ELR (cell line): ENCODE measurements at places on chromosomes 5 and 9.

DNA sequence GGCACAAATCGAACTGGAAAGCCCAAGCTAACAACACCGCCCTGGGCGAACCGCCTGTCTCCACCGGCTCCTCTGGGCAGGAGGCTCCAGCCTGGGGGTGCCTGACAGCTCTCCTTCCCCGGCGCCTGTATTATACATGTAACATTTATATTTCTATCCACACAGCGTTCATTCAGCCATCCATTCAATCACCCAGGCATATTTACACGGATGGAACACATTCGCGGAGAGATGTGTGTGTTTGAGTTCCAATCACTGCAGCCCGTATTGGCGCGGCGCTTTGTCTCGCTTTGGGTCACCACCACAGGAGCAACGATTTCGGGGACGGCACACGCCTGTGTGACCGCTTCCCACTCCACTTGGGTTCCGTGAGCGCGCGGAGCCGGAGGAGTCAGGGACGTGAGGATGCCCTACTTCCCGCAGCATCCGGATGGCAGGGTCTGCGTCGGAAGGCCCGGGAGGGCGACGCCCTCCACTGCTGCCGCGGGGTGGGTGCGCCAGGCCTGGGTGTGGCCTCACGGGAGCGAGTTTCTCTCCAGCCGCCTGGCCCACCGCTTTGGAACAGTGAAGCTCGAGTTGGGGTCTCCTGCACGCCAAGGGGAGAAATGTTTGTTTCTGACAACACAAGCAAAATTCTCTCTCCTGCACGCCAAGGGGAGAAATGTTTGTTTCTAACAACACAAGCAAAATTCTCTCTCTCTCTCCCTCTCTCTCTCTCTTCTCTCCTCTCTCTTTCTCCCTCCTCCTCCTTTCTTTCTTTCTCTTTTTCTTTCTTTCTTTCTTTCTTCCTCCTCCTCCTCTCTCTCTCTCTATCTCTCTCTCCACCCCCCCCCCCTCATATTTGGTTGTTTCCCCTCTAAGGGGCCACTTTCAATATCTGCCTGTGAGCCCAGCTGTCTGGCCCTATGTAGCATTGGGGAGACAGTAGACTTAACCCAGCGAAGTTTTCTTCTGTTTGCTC, 1.1 kb upstream of the SV2C start:
- no peak for DNase-seq

DNA sequence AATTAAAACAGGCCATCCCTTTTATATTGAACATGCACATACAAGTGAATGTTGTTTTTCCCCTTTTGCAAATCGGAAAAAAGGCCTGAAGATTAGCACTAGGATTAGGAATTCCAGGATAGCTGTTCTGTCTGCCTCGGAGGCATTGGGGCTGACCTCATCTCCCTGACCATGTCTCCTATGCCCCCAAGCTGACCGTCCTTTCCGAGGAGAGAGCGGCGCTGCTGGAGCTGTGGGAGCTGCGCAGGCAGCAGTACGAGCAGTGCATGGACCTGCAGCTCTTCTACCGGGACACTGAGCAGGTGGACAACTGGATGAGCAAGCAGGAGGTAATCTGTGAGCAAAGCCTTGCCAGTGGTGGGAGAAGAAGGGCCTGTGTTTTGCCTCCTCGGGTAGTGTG, 28.3 kb downstream of the SPTAN1 start:
- no peak for DNase-seq

GRCh38 chr9:97571664-97572063, 61.5 kb downstream of the TSTD2 start:
- no peak for DNase-seq

GRCh38 chr5:1013238-1013947, 4.8 kb downstream of the NKD2 start:
- no peak for DNase-seq

DNA sequence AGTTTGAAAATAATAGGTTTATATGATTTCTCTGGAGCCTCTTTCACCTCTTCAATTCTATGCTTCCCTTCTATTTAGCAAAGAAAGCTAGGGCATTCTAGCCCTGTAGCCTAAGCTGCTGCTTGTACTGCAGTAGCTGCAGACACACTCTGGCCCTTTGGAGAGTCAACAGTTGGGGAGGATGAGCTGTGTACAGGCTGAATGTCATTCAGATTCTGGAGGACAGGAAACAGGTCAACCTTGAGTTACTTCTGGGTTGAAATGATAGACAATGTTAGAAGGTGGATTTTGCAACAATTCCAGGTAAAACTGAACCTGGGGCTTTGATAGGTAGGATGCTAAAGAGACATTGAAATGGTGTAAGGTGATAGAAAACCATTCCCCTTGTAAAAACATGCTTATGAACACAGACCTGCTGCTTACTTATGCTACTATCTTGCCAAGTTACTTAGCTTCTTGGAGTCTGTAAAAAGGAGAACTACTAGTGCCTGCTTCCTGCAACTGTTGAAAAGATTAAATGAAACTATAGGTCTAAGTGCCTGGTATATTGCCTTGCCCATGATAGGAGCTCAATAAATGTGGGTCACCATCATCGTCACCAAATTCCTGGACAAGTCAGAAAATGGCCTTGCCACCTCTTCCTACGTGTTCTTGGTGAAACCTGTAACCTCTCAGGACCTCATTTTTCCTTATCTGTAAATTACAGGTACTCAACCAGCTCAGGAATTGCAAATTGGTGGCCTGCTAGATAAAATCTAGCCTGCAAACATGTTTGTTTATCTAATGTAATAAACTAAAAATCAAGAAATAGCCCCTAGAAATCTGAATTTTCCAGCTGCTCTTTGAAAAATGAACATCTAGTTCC, 83.7 kb downstream of the GALNT10 start:
- DNase-seq: no peak

- no peak for DNase-seq
Measured at GRCh38 chr5:120690621-120691407, 226.7 kb downstream of the PRR16 start.

- no peak for DNase-seq
Measured at GRCh38 chr9:33125871-33126823, 41.0 kb downstream of the B4GALT1 start.

GRCh38 chr5:180456792-180457191, 37.4 kb upstream of the CNOT6 start:
- DNase-seq: no peak

GRCh38 chr5:61965069-61965468, 340.9 kb upstream of the KIF2A start:
- no peak for DNase-seq

- no peak for DNase-seq
Measured at GRCh38 chr5:131766689-131767088, 30.1 kb downstream of the FNIP1 start.

DNA sequence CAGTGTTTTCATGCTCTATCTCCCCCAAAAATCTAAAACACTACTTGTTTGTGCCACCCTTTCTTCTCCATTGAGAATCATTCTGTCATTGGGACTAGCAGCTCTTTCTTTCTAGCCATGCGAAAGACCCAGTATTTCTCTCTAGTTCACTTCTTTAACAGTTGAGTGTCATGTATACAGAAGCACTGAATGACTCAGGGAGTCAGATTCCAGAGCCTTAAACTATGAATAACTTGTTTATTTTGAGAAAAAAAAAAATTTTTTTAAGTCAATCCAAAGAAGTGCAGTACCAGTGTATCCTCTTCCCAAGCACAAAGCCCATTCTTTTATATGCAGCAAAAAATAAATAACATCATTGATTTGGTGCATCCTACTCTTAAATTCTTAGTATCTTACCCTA, 415.4 kb upstream of the GRAMD2B start:
- no peak for DNase-seq

- DNase-seq: no peak
Measured at GRCh38 chr9:3511551-3511950, 14.2 kb downstream of the RFX3 start.

GRCh38 chr5:98214240-98215051, 559.0 kb upstream of the RGMB start:
- peak; percentile 49 for DNase-seq

- no peak for DNase-seq
Measured at GRCh38 chr5:79699763-79700400, 10.2 kb downstream of the CMYA5 start.

DNA sequence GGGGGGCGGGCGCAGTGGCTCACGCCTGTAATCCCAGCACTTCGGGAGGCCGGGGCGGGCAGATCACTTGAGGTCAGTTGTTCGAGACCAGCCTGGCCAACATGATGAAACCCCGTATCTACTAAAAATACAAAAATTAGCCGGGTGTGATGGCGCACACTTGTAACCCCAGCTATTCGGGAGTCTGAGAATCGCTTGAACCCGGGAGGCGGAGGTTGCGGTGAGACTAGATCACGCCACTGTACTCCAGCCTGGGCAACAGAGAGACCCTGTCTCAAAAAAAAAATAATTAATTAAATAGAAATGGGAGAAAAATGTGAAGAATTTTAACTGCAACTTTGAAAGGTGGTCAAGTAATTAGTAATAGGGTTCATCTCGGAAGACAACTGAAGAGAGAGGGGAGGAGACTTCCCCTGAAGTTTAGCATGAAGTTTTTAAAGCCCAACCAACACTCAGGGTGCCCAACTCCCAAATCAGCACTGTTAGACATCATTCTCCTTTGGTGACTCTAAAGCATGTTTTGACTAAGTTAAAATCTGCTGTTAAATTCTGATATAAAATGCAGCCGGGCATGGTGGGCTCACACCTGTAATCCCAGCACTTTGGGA, 1.4 kb upstream of the CSNK1A1 start:
- DNase-seq: no peak

DNA sequence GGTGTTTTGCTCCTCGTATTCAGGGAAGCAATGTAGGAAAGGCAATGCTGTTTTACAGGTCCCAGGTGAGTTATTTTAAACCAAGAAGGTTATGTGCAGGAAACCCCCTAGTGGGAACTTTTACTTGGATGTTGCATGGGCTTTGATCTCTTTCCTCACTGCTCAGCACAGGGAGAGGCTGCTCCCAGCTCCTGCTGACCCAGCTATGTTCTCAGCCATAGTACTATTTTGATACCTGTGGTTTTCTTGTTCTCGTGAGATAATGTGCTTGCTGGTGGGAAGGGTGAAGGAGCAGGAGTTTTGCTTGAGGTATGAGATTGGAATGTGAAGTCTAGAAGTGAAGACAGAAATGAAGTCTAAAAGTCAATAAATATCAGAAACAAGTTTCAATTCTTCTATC, 265.6 kb upstream of the FBXL7 start:
- DNase-seq: no peak

DNA sequence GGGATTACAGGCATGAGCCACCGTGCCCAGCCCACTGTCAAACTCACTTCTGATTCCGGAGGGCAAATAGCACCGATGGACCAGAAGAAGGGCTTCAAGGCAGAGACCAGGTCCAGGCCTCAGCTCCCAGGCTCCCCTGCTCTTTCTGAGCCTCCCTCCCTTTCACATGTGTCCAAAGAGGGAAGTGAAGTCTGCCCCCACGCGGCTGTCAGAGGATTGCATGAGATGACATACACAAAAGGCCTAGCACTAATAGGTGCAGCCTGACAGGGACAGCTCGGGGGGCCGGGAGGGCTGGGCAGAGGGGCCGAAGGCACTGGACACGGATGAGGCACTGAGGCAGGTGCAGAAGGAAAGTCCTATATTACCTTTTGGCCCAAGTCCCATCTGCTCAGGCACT, 16.1 kb downstream of the FBP1 start:
- peak; percentile 45 for DNase-seq

DNA sequence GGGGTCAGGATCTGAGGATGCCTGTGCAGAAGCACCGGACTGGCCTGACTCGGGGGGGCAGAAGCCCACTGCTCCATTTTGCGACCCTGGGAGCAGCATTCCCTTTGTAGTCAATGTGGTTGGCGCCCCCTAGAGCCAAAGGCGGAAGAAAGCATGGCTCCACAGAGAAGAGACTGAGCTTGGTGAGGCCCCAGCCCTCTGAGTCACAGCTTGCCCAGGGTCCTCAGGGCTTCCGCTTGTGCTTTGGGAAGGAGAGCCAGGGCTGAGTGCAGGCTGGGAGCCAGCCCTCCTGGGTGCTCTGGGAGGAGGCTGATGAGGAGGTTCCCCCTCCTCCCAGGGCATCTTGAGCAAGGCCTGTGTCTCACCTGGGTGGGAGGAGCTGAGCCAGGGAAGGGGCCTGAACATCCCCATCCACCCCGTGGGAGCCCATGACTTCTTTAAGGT, 5.5 kb upstream of the AQP3 start:
- DNase-seq: peak; percentile 94

- DNase-seq: no peak
Measured at GRCh38 chr5:93635991-93636390, 53.0 kb downstream of the NR2F1 start.

DNA sequence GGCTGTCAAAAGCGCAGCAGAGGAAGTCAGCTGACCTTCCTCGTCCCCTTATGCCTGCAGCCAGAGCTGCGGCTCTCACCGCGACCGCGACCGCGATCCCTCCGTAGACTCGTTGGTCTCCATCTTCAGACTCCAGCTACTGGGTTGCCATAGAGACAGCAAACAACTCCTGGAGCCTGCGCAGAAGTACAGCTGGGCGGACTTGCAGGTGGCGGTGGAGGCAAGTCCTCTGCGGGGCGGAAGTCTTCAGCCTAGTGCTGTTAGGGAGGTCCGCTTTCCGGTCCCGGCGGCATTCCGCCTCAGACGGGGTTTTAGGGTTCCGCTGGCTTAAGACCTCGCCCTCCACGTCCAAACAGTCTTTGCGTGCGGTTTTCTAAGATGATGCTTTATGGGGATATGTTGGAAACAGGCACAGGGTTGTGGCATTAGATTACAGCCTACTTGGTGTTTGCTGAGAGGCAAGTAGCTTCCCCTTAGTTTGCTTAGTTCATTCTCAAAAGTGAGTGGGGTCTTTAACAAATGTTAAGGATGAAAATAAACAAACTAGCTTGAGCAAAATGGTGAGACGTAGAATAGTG, at the start of gene SPAG8:
Gene SPAG8, minus strand, starts transcription at position 238 of the 578 bp plus-strand sequence. Its CDS starts 115 bp downstream, at position 123.
- DNase-seq: peak; percentile 98

- DNase-seq: no peak
Measured at GRCh38 chr9:85421641-85422040, 320.1 kb downstream of the AGTPBP1 start.

DNA sequence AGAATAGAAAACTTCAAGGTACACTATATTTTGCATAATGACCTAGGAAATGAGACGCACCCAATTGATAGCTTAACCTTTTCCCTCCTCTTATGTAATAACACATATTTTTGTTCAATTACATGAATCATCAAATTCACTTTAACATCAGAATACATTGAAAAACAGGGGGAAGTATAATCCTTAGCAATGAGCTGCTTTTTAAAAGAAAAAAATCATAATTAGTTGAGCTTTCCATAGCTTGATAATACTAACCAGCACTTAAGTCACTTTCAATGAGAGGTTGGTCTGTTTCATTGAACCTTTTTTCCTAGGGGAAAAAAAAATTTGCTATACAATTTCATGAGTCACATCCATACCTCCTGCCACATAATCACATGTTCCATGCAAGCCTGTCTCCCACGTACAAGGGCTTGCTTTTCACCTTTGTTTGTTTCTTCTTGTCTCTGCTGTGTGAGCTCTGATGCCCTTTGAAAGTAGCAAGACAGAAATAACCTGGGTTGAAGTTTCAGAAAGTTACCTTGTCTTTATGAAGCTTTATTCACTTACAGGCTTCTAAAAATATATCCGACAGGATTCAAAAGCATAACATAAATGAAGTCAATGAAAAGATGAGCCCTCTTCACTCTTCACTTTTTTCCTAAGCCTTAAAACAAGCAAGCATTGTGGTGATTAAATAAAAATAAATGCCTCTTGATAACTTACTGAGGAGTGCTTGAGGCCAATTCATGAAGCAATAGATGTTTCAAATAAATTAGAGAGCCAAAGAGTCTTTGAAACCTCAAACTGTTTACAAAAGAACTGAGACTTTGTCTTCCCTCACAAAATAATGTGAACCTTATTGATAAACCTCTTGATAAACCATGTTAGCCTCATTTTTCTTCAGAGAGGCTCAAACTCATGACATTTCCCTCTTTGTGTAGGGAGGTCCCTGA, 108.5 kb downstream of the FEM1C start:
- DNase-seq: peak; percentile 66

- DNase-seq: no peak
Measured at GRCh38 chr5:147436596-147436995, 73.3 kb downstream of the DPYSL3 start.
